Ovary (tissue), 10 donors: ENCODE measurements at places on chromosomes 13 and 19.

DNA sequence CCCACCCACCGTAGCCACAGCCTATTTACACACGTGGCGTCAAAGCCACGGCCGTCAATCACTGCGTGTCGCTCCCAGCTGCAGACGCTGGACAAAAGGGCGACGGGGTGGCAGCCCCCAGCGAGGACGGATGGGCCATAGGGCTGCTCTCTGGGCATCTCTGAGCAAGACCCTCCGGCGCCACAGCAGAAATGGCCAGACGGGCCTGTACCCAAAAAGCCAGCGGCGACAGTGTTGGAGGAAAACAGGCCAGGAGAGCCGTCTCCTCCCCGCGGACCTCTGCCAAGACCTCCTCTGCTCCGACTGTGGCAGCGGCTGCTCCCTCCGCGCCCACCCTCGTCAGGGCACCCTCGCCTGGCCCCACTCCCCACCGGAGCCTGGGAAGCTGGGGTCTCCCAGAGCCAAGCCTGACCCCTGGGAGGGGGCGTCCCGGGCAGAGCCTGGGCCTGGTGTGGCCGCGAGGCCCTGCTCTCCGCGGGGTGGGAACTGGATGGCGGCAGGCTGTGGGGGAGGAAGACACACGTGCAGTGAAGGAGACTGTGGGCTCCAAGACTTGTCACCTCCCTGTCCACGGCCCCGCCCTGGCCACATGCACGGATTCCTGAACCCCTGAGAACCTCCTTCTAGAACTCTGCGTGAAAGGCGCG, 2.7 kb downstream of the C2CD4C start:
- DNase-seq: no peak

DNA sequence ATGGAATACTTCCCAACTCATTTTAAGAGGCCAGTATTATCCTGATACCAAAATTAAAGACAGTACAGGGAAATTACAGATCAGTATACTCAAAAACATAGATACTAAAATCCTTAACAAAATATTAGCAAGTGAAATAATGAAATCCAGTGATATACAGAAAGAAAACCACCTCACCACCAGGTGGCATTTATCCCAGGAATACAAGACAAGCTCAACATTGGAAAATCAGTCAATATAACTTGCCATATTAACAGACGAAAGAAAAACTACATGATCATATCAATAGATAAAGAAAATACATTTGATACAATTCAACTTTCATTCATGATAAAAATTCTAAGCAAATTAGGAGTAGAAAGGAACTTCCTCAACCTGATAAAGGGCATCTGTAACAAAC, 6.7 kb upstream of the GNA15 start:
- no peak for DNase-seq

DNA sequence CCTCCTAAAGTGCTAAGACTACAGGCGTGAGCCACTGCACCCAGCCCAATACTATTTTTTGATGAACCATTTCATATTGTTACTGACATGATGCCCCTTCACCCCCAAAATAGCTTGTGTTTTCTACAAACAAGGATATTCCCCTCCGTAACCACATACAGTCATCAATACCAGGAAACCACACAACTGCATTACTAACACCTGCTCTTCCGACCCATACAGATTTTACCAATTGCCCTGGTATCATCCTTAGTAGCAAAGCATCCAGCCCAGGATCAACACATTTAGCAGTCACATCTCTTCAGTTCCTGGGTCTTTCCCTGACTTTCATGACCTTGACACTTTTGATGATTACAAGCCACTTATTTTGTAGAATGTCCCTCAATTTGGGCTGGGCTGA, 33.6 kb downstream of the KCTD15 start:
- DNase-seq: no peak

- DNase-seq: no peak
Observed at GRCh38 chr13:20337884-20338551, 105.9 kb upstream of the GJB6 start.

DNA sequence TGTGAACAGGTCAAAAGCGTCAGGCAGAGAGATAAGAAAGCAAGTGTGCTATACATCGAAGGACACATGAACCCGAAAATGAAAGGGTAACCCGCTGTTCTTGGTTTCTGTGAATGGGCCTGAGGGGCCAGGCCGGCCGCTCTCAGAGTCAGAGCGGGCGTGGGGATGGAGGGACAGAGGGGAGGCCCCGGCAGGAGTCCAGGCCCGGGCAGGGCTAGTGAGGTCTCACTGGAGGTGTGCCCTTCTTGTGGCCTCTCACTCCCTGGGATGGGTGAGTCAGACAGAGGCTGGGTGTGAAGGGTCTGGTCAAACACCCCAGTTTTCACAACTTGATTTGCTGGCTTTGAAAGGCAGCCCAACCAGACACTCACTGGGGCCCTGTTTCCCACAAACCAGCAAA, 17.4 kb upstream of the NDUFS7 start:
- no peak for DNase-seq

- no peak for DNase-seq
Observed at GRCh38 chr13:31913459-31913858, 118.1 kb upstream of the FRY start.

DNA sequence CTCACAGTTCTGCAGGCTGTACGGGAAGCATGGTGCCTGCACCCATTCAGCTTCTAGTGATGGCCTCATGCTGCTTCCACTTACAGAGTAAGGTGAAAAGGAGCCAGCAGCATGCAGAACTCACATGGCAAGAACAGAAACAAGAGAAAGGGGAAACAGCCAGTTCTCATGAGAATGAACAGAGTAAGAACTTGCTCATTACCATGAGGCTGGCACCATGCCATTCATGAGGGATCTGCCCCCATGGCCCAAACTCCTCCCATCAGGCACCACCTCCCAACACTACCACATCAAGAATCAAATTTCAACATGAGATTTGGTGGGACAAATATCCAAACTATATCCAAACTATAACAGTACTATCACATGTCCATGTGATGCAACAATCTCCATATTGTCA, 72.1 kb downstream of the KATNAL1 start:
- no peak for DNase-seq

GRCh38 chr19:44574186-44574950, 39.0 kb upstream of the IGSF23 start:
- no peak for DNase-seq

DNA sequence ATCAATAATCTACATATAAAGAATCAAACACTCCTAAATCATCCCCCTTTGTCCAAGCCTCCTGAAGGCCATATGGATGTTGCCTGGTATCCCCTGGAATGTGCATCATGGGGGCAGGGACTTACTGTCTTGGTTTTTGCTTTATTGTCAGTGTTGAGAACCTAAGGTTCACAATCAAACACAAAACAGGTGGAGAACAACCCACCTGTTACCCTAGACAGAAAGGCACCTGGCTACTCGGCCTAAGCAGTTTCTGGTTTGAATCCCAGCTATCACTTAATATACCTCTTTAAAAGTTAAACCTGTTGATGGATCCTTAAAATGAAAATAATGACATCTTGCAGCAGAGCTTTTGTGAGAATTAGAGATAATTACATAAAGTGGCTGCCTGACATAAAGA, 68.9 kb downstream of the DCLK1 start:
- DNase-seq: no peak

DNA sequence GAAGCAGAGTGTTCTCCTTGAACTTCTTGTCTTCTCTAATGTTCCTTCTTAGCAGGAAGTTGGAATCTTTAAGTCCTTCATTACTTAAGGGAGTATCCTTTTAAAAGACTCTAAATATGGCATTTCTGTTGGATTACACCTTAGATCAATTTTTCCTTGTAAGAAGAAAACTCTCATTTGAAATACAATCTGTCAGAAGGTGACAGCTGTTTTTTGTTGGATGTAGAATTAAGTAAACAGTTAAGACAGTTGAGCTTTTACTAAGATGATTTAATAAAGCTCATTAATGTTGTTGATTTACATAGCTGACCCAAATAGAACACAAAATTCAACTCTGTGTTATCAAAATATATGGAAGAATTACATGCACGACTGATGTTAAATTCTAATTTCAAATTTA, 16.7 kb upstream of the MBNL2 start:
- no peak for DNase-seq
